Heart right ventricle (tissue), 16 donors: ENCODE measurements at places on chromosomes 6 and 20. TPM values are rescaled to one million over a fixed set of nuclear protein-coding genes. Genes with fewer than 3 reads are reported as not detected.

The WFDC10B gene
- not detected for total RNA-seq

- no peak for DNase-seq
These were observed 10.9 kb upstream of the SPDEF start for GRCh38 chr6:34566830-34567546.

The KIF25 gene
- total RNA-seq: 0.33 TPM

DNA sequence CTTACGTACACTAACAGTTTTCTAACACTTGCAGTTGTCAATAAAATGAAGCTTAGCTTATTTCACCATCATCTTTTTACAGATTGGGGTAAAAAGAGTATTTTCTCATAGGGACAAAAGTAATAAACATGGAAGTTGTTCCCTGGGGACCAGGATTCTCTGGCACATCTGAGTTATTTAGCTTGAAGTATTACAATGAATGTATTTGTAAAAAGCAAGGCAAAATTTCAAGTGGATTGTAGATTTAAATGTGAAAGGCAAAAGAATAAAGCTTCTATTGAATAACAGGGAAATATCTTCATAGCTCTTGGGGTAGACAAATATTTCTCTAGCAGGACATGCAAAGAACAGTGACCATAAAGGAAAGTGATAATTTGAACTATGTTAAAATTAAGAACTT is 260.0 kb upstream of the ECI2 start:
- no peak for DNase-seq

DNA sequence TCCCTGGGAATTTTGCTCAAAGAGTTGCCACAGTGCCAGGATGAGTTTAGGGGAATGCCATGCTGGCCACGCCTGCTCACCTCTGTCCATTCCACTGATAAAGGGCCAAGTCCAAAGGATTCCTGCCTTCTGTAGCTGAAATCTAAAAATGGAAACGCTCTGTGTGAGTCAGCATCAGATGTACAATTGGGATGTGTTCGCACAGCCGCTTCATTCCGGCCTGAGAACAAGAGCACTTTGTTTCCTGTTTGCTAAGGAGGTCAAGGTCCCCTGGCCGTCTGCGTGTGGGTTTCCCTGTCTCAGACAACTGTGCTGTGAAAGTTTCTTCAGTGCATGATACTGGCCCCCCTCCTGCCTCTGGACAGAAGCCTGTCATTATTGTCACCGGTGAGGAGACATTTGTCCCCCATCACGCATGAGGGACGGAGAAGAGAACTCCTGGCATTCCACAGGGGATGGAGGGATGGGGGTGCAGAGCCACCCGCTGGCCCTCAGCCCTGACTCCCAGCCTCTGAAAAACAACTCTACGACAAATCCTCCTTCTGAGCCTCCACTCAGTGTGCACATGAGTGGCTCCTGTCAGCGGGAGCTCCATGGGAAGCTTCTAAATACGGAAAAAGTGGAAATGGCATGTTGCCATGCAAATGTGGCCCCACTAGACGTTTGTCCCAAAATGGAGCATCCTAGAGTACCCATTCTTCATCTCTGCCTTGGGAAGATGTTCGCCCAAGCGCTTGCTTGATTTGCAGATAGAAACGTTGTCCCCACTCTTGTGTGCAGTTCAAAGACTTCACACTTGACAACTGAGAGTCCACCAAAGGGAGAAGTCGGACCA is 143.5 kb upstream of the AFDN start:
- DNase-seq: peak; percentile 42

- no peak for DNase-seq
These were observed 29.1 kb downstream of the CPNE5 start for GRCh38 chr6:36809941-36810803.

The FLRT3 gene
- 0.19 TPM for total RNA-seq

- DNase-seq: no peak
These were observed 94.0 kb downstream of the ADGRG6 start for GRCh38 chr6:142395768-142396231.

The TMEM200A gene
- not detected for total RNA-seq

The FOXQ1 gene
- not detected for total RNA-seq

- DNase-seq: no peak
These were observed 16.8 kb downstream of the BCL2L1 start for GRCh38 chr20:31705598-31706597.

- no peak for DNase-seq
These were observed 80.5 kb downstream of the SMPDL3A start for GRCh38 chr6:122869437-122870024.

The TINAG gene
- 0.87 TPM for total RNA-seq

DNA sequence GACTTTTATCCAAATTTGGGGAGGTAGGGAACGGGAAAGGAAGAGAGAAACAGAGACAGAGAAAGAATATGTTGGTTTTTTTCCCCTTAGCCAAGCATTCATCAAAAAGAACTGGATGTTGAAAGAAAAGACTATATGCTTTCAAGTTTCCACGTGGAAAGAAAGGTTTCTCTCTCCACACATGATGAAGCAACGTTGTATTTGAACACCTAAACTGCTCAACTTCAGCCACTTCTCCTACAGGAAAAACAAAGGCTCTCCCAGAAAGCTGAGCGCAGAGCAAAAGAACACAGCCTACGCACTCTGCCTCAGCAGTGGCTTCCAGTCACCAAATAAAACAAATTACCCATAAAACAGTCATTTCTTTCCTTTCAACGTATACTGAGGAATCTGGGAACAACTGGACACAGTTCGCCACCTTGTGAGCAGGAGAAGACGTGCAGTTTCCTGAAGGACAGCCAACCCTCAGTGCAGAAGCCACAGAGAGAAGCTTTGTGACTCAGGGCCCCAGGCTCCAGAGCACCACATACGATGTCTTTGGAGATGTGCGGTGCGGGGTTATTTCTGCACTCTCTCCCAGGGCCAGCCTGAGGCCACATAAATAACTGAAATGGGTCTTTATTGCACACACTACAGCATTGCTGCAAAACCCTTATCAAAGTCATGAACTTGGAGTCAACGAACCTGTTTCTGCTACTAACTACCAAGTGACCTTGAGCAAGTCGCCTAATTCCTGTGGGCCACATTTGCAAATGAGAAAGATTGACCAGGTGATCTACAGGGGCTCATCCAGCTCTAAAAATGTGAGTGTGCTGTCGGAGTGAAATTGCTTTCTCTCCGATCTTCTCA is 10.1 kb downstream of the IL17F start:
- DNase-seq: no peak

The SAMD10 gene
- 4.0 TPM for total RNA-seq

The ZNF341 gene
- 1.00 TPM for total RNA-seq

The CDH22 gene
- total RNA-seq: 11.0 TPM

The CRISP3 gene
- total RNA-seq: not detected

- no peak for DNase-seq
These were observed 233.7 kb upstream of the ZFP64 start for GRCh38 chr20:52425253-52425652.

The SLC22A1 gene
- total RNA-seq: 0.91 TPM

GRCh38 chr20:2402271-2402980 is 21.7 kb downstream of the TGM6 start:
- DNase-seq: no peak

The SLPI gene
- 0.43 TPM for total RNA-seq
